ENCODE measurements at places on chromosomes 13 and 19. TPM values are rescaled to one million over a fixed set of nuclear protein-coding genes. Genes with fewer than 3 reads are reported as not detected.

DNA sequence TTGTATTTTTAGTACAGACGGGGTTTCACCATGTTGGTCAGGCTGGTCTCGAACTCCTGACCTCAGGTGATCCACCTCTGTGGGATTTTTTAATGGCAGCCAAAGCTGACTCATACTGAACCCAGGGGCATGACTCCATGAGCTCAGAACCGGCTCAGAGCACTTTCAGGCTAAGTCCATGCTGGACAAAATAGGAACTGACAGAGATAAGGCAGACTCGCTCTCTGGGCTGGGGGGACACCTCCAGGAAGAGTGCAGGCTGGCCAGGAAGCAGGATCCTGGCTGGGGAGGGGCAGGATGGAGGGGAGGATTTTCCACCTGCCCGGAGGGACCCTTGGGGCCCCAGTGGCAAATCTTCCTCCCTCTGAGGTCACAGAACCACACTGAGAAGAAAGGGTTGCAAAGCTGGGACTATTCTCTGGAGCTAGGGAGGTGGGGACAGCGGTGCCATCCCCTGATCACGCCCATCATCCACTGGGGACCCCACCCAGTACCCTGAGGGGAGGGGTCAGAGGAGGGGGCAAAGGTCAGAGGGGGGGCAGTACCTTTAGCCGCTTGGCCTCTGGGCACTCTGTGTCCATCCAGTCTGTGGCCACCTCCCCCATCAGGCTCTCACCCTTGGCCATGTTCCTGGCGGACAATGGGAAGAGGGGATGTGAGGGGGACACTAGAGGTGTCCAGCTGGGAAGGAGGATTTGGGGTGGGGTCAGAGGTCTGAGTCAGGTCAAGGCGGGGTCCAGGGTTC, 31.1 kb downstream of the NOTCH3 start:
- no peak for DNase-seq

- DNase-seq = peak; percentile 68
Observed at GRCh38 chr19:55467236-55468053, 2.9 kb upstream of the C19orf85 start.

GRCh38 chr13:99000137-99000536, 22.3 kb upstream of the DOCK9 start:
- DNase-seq = no peak

The TNNT1 gene
- 317 TPM for total RNA-seq

The SLC15A1 gene
- total RNA-seq = 1.7 TPM

The FFAR3 gene
- not detected for total RNA-seq

Data from PC-3 (cell line).